ENCODE measurements at places on chromosomes 3 and 15.

DNA sequence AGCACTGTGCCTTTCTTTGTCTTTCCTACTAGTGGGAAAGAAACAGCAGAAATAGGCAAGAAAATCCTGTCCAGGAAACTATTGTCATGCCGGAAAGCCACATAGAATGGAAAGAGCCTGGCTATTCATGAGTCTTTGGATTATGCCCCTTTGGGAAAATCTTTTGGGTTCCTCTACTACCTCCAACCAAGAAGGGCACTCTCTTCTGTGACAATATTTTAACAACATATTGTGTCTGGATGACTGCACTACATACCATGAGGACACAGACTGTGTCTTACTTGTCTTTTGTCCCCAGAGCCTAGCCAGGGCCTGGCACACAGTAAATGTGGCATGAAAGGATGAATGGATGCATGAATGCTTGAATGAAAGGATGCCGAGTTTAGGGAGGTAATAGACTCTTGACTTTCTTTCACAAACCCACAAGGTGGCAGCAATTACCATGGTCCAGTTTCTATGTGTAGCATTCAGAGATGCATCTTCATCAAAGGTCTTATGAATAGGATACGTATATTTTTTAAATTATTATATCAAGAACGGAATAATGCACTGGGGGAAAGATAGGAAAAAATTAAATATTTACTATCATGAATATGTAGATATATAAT lies 30.3 kb downstream of the ARL14 start:
- peak; percentile 58 for DNase-seq

GRCh38 chr3:15433531-15433930 lies 6.1 kb downstream of the EAF1 start:
- DNase-seq, result no peak

DNA sequence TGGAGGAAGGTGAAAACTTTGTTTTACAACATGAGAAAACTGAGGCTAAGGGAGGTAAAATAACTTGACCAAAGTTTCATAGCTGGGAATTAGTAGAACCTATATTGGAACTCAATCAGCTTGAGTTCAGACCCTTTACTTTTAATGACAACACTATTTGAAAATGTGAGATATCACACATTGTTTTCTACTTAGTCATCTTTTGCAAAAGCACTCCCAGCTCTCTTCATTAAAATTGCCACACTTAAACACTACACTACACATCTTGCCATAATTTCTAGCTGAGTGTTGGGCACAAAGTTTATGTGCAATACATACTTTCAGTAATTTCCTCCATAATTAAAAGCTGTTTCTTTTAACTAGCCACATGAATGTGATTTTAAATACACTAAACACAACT lies 230.4 kb upstream of the DCBLD2 start:
- no peak for DNase-seq

- DNase-seq, result no peak
These were observed 21.4 kb upstream of the LEO1 start for GRCh38 chr15:51992953-51993352.

GRCh38 chr3:134362670-134363380 lies 11.4 kb downstream of the AMOTL2 start:
- DNase-seq, result no peak

GRCh38 chr3:4821975-4822374 lies 157.3 kb upstream of the BHLHE40 start:
- DNase-seq, result no peak

- no peak for DNase-seq
These were observed 1.0 kb downstream of the COPS2 start for GRCh38 chr15:49154359-49154758.

DNA sequence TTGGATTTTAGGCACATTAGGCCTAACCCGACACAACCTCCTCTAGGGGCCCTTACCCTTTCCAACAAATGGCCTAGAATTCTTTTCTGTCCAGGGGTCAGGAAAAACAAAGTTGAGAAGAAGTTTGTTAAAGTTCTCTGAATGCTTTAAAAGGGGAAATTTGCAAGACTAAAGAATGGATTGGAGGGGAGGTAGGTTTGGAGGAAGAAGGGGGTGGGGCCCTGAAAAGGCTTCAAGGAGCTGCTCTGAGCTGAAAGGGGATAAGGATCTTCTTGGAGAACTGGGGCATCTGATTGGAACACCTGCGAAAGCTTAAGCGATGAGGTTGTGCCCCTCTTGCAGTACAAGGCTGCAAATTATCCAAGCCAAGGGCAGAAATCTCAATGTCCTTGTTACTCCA lies 3.9 kb upstream of the SENP2 start:
- DNase-seq, result no peak

DNA sequence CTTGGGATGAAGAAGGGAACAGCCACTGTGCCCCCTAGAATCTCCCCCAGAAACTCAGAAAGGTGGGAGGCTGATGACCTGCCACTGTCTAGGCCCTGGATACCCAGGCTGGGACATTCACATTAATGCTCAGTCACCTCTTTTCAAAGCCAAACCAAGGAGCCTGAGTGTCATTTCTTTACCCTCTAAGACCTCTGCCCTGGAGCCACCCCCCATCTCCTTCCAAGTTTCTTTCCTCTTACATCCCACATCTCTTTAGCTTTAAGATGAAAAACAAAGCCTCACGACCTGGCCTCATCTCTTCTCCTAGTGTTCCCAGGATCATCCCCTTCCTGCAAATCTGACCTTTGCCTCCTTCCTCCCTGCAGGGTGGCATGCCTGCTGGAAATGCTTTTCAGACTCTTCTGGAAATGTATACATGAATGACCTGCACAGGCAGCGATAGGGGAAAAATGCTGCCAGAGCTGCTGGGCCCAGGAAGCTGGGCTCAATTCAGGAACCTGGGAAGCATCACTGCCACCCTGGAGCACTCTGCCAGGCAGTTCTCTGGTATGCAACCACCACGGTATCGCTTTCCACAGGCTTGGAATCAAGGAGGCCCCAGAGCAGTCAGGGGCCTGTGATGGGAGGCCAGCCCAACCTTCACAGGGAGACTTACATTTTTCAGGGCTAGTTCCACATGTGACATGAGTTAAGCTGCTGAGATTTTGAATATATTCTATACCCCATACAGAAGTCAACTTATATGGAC lies 67.6 kb downstream of the DAPK2 start:
- DNase-seq, result no peak

- DNase-seq, result no peak
These were observed 198.2 kb upstream of the STRIT1 start for GRCh38 chr3:155491696-155492095.

DNA sequence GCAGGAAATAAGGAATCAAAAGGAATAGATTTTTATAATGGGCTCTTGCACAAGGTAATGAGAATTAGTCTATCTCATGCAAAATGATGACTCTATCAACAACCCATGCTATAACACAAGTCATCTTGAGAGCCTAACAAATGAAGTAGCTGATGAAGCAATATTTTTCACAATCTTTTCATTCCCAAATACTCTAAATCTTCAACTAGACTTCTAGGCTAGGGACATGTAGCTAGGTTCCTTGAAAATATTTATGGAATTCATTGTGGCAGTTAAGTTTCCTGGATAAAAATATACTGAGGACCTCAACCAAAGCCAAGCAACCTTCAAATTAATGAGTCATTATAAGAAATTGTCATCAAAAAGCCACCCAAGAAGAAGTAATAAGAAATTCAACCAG lies 55.4 kb downstream of the DCBLD2 start:
- no peak for DNase-seq

DNA sequence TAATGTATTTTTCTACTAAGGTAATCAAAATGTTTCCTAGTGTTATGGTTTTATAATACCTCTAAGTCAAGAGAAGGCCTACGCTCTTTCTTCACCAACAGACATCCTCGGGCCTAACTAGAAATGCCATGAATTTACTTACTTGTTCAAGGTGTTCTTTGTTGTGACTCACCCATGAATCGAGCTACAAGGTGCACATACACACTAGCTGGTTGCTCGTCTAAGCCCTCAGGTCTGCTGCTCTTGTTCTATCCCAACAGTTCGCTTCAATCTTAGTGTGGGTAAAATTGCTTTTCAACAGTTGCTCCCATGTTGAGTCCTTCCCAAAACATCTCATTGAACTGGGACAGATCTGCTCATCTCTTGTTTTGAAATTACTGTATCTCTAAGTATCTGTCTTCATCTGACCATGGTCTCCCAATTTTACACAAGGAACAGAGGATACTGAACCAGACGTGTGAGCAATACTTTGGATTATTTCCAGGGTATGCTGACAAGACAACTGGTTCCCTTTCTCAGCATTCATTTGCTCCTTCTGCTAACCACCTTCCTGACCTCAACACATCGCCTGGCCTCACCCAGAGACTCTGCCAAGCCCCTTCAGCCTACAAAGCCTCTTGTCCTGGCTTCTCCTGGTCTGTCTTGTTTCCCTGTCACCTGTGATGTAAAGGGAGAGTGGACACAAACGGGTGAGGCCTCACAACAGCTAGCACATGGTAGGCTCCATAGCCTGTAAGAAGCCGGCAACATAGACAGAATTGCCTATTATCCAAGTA lies 84.2 kb downstream of the NEDD4 start:
- DNase-seq, result no peak

- no peak for DNase-seq
These were observed 50.2 kb downstream of the SLC41A3 start for GRCh38 chr3:126033765-126034164.

GRCh38 chr3:55408193-55408826 lies 78.8 kb downstream of the WNT5A start:
- DNase-seq, result no peak

DNA sequence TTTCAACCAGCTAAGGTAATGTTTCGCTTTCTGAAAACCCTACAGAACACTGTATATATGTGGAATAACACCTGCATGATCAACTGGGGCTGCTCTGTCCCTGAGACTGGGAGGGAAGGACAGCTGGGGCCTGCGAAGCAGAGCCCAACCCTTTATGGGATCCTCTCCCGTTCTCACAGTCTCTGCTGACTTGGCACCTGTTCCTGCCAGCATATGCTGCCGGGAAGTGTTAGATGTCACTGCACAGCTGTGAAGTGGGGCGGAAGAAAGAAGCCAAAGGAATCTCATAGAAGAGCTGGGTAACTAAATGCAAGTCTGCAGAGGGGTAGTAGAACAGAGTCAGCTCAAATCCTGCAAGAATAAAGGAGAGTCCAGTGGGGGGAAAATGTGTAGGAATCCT lies 29.6 kb downstream of the LRRC3B start:
- no peak for DNase-seq

DNA sequence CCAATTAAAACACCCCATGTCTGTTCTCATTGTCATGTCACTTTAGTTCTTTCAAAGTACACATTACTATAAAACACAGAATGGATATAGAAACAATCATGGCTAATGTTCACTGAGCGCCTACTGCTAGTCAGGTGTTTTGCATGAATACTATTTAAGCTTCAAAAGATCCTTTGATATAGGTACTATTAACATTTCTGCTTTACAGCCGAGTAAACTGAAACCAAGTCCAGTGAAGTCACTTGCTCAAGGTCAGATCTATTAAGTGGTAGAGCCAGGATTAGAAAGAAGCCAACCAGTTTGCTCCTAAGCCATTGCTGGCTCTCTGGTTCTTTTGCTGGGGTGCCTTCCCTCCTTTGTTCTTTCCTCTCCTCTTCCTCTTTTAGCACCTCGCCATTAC lies 32.4 kb upstream of the NMNAT3 start:
- DNase-seq, result no peak

- DNase-seq, result peak; percentile 86
These were observed 269.3 kb downstream of the ARPP21 start for GRCh38 chr3:35908366-35909232.

GRCh38 chr3:95460274-95460673 lies 1354.1 kb upstream of the EPHA6 start:
- DNase-seq, result no peak

GRCh38 chr3:12143949-12144504 lies 14.7 kb downstream of the TIMP4 start:
- DNase-seq, result no peak

GRCh38 chr3:108834551-108834950 lies 12.0 kb downstream of the TRAT1 start:
- DNase-seq, result no peak

DNA sequence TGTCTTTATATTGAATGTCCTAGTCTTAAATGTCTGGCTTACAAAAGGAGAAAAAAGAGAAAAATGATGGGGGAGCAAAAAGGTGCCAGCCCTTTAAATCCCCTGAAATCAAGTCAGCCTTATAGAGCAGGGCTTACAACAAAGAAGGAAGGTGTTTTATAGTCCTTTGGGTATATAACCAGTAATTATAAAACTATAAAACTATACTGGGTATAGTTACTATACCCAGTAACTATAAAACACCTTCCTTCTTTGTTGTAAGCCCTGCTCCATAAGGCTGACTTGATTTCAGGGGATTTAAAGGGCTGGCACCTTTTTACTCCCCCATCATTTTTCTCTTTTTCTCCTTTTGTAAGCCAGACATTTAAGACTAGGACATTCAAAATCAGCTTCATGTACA lies 598.0 kb upstream of the SEMA6D start:
- DNase-seq, result no peak

GRCh38 chr3:129739634-129740033 lies 133.2 kb upstream of the PLXND1 start:
- no peak for DNase-seq

DNA sequence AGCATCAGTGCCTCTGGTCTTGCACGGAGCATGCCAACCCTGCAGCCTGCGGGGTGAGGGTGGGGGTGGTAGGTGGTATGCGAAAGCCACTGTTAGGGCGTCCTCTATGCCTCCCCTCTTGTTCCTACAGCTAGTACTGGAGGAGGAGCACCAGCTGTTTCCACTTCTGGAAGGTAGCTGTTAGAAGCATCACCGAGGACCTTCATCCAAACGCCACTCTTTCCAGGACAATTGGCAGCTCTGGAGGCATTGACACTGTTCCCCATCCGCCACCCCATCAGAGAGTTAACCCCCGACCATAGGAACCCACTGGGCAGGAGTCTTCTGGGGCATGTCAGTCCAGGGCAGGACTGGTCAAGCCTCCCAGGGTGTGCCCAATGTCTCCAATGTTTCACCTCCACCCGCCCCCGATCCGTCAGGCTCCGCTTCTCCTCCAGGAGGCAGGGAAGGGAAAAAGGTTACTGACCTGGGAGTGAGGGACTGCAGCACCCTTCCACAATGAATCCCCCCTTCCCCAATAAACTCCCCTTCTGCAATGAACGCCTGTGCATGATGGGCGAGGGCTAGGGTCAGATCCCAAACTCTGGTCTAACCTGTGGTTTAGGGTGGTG lies 487 bp downstream of the DUOX2 start:
- DNase-seq, result no peak

- no peak for DNase-seq
These were observed 22.5 kb downstream of the TM4SF18 start for GRCh38 chr3:149310796-149311534.

GRCh38 chr15:85661859-85662258 lies 132.9 kb downstream of the KLHL25 start:
- no peak for DNase-seq

DNA sequence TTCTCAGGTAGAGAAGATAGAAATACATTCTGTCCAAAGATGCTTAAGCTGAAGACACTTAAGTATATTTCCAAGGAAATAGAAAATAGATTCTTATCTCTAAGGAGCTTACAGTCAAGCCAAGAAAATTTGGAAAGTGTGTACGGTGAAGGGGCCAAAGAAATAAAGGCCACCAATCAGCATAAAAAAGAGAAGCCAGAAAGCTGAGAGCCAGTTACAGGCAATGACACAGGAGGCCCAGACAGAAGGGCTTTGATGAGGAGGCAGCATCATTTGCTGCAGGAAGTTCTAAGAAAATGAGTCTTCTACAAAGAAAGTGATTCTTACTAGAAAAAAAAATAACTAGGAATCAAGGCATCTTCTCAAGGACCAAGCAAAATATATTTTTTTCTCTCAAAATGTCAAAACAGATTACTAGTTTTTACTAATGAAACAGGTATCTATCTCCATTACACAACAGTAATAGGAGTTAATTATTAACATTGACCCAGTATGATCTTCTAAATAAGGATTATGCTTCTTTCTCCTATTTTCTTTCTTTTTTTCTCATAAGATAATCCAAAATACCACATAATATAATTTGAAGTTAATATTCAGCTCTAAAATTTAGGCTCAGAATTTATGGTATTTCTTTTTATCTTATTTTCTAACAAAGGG lies 82.1 kb upstream of the PHLDB2 start:
- no peak for DNase-seq

Data from midbrain (tissue), 1 donor.